CD4-positive, alpha-beta T cell treated with Interleukin-6 for 4 hours (primary cell): ENCODE measurements at places on chromosomes 13 and 19.

DNA sequence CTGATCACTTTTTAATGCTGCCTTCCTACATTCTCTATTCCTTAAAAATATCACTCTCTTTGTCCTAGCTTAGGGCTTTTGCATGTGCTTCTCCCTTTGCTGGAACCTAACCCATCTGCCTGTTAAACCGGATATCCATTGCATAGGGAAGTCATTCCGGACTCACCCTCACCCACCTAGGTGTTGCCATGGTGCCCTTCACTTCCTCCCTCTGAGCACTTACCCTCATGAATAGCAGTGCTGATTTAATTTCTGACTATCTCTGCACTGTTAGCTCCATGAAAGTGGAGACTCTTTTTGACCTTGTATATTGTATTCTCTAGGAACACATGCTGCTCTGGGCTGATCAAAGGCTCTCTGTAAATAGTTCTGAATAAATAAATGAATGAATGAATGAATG lies 401.9 kb downstream of the PCDH20 start:
- no peak for DNase-seq

DNA sequence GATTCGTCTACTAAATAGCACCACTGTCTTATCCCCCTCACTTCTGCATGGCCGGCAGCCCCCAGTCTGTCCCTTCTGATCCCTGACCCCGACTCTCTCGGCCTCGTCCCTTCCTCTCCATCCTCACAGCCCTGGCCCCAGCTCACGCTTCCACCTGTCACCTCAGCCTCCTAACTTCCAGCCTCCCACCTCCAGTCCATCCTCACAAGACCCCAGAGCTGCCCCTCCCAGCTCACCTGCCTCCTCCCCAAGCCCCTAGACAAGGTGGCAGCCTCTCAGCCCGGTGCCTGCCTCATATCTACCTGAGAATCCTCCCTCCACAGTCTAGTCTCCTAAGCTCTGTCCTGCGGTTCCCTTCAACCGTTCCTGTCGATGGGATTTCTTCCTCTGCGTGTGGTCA lies 10.0 kb downstream of the KCNC3 start:
- DNase-seq, result no peak

DNA sequence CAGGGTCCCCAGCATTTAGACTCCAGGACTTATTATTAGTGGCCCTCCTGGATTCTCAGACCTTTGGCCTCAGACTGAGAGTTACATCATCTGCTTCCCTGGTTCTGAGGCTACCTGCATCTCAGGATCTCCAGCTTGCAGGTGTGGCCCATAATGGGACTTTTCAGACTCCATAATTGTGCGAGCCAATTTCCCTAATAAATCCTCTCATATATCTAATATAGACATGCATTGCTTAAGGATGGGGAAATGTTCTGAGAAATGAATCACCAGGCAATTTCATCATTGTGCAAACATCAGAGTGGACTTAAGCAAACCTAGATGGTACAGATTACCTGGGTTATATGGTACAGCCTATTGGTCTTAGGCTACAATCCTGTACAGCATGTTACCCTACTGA lies 116.5 kb upstream of the FBXL3 start:
- no peak for DNase-seq

DNA sequence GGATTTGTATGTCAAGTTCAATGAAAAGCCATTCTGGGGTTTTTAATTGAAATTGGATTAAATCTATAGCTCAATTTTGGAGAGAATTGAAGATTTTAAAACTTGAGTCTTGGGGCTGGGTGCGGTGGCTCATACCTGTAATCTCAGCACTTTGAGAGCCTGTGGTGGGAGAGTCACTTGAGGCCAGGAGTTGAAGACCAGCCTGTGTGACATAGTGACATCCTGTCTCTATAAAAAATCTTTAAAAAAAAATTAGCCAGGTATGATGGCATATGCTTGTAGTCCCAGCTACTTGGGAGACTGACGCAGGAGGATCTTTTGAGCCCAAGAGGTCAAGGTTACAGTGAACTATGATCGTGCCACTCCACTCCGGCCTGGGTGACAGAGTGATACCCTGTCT lies 41.2 kb downstream of the VAV1 start:
- no peak for DNase-seq

DNA sequence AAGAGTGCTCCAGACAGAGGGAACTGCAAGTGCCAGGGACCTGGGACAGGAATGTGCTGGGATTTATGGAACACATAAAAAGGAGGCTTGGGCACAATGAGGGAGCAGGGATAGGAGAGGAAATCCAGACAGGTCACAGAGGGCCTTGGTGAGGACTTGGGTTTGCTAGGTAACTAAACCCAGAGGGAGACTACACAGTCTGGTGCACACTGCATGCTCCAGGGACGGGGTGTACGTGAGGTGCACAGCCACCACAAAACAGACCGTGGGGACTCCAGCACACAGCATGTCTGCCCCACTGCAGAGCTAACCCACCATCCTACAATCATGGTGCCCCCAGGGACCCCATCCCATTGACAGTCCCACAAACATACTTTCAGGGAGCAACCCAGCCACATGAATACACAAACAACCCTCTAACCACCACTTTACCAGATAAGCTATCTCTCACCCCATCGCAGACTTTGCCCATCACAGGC lies 5.5 kb upstream of the ZFP36 start:
- no peak for DNase-seq

GRCh38 chr19:2237869-2238153 lies 1.2 kb downstream of the SF3A2 start:
- no peak for DNase-seq

DNA sequence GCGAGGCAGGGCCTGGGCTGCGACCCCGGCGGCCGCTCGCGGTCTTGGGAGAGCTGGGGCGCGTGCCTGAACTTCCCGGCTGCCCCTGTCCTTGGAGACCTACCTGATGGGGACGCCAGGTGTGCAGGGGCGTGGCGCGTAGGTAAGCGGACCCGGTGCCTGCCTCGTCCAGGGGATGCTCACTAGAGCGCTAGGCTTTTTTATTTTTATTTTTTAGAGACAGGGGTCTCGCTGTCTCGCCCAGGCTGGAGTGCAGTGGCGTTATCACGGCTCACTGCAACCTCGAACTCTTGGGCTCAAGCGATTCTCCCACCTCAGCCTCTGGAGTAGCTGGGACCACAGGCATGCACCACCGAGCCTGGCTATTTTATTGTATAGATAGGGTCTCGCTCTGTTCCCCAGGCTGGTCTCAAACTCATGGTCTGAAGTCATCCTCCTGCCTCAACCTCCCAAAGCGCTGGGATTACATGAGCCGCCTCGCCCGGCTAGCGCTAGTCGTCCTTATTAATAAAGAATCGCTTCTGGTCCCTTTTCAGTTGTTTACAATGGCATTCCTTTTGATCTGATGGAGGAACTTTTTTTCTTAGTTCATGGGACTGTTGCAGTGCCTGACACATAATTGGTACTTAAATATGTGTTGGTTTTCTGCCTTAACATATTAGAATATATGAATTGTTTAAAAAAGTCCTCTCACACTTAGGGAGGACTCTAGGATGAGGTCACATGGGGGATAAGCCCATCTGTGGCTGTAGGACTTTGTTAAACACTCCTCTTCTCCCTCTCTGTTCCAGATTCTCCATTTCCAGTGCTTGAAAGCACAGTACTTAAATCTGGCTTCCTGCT lies 812 bp downstream of the DPY19L3 start:
- no peak for DNase-seq

DNA sequence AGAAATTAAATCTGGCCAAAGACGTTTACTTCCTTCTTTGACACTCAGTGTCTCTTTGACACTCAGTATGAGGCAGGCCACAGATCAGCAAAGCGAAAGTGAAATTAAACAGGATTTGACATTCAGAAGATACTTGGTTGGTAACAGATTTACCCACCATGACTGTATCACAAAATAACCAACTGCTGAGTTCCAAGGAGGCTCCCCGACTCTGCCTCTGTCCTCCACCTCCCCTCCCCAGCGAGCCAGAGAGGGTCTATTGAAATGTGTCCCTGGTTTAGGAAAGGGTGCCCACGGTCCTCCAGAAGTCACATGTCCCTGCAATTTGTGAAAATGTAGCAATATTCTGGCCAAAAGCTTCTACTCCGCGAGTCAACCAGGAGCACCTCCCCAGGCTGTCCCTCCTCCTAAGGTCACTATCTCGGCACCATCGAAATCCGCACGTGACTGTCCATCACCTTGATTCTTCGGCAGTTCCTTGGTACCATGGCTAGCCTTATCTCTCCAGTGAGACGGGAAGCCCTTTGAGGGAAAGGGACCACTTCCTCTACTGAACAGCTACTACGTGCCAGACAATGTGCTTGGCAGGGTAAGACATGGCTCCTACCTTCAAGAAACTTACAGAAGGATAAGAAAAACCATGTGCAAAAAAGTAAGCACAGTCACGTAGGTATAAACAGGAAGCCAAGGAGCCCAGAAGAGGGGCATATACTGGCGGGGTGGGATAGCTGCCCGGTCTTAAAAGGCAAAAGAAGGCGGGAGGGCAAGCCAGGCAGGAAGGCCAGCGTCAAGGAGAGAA lies 1.5 kb downstream of the N4BP2L1 start:
- DNase-seq, result peak; percentile 42

- DNase-seq, result no peak
These were observed 30.5 kb upstream of the ZNF536 start for GRCh38 chr19:30341611-30342201.

GRCh38 chr19:17758515-17758914 lies 7.2 kb downstream of the FCHO1 start:
- DNase-seq, result no peak

DNA sequence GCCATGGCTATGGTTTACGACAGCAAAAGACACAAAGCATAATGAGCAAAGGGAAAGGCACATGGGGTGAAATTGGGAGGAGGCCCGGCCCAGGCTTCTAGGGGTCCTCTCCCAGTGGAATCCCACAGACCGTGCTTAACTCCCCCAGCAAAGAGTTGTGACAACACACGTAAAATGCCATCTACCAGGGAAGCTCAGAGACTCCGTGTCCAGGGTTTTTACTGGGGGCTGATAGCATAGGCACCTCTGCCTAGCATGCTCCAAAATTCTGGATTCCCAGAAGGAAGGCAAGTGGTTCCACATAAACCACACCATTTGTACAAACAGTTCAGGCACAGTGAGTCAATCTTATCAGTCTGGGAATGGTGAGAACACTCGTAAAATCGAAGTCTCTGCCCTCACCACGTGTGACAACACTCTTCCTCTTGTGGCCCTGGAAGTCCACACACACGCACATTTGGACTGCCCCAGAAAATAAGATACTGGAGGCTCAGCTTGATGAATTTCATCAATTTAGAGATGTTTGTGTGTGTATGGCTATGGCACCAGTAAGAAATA lies 34.9 kb downstream of the RHPN2 start:
- DNase-seq, result no peak

- no peak for DNase-seq
These were observed 190.9 kb upstream of the KLF12 start for GRCh38 chr13:74325106-74325505.

- DNase-seq, result no peak
These were observed 141.9 kb downstream of the SUCLA2 start for GRCh38 chr13:47859165-47859564.
